Activated T-helper 2 cell treated with anti-CD3 and anti-CD28 coated beads, Interferon-gamma antibody, Interleukin-2, Interleukin-4, amounts not matched to agents 10 μg/mL and 5 μg/mL and 100 μg/mL, durations not matched to agents 14 hours and 24 hours and 36 hours (primary cell): ENCODE measurements at places on chromosomes 16 and 17. TPM values are rescaled to one million over a fixed set of nuclear protein-coding genes. Genes with fewer than 3 reads are reported as not detected.
A peak's percentile ranks its signal among the peaks of the same experiment; 100 is the strongest.

ITGAX gene
- total RNA-seq = 56.2 and 56.9 TPM in 2 replicates

SOCS7 gene
- 25.9 and 30.5 TPM in 2 replicates for total RNA-seq

SLC5A10 gene
- total RNA-seq = not detected in 2 replicates

DNA sequence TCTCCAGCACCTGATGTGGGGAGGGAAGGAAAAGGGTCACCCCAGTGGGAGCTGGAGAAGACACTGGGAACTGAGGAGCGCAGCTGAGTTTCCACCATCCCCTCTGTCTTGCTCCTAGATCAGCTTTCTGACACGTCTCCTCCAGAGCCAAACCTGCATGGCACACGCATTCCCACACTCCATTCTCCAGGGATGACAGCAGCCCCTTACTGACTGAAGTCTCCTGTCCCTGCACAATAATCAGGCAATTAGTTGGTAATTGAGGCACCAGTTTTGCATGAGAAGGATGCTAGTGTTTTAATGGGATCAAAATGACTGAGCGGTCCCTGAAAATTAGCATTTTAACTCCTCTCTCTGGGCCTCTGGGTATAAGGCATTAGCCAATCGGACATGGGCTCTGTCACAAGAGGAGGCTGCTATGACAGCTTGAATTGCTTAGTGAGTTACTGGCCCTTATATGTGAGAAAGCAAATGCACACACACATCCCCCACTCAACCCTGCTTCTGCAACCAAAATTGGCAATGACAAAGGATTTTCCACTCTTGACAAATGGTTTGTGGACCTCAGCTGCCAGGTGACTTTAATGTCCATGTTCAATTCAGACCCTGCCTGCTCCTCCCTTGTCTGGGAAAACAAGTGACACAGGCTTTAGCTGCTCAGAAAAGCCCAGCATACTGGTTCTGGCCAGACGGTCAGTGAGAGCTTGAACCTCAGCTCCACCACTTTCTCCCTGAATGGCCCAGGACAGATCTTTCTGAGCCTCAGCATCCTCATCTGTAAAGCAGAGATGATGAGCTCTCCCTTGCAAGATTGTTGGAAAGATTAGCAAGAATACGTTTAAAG lies 57.2 kb upstream of the SREBF1 start:
- no peak overlapping the region for H3K27ac ChIP-seq
- H3K4me3 ChIP-seq = no peak overlapping the region
- DNase-seq = no peak
- H3K36me3 ChIP-seq = peaks cover 15% of the 10 kb centered on the region
- no peaks in the 10 kb centered on the region for H3K27me3 ChIP-seq

DNA sequence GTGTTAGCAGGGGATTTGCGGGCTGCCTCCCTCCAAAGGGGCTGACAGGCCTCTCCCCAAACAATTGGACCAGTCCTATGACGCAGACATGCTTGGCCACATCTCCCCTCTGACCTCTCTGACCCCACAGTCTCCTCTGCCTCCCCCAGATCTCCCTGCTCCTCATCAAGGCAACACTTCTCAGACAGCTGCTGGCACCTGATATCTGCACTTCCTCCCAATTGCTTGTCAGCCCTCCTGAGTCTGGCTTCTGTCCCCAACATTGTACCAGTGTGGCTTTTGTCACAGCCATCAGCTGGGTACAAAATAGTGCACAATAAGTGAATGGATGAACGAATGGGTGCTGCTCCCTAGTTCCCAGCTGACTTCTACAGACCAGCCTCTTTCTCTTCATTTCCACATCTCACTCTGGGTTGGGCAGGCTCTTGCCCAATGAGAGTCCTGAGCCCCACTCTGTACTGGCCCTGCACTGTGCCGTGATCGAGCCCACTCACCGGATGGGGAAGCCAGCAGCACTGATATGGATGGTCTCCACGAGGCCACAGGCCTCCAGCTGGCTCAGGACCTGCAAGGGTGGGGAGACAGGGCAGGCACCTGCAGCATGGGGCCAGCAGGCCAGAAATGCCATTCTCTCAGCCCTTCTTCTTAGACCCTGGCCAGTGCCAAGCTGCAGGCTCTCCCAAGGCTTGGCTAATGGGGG lies 17.1 kb downstream of the ZNHIT3 start:
- H3K36me3 ChIP-seq = peaks cover 62% of the 10 kb centered on the region
- no peaks in the 10 kb centered on the region for H3K4me1 ChIP-seq
- H3K4me3 ChIP-seq = no peak overlapping the region
- no peak for DNase-seq

DNA sequence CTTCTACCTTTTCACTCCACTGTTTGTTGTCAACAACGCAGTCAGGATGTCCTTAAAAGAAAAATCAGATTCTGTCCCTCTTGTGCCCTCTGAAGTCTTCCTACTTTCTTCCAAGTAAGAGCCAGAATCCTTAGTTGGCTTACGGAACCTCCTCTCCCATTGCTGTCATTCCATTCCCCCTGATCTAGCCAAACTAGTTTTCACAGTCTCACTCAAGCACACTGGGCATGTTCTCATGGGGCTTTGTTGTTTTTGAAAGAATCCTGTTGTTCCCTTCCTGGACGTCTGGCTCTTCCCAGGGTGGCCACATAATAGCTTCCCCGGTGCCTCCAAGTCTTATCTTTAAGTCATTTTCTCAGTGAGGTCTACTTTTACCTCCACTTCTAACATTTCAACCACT lies 158.6 kb upstream of the ELAC2 start:
- H3K27ac ChIP-seq = no peak overlapping the region
- H3K4me1 ChIP-seq = no peaks in the 10 kb centered on the region
- H3K4me3 ChIP-seq = no peak overlapping the region
- no peak for DNase-seq
- no peaks in the 10 kb centered on the region for H3K27me3 ChIP-seq
- H3K36me3 ChIP-seq = no peaks in the 10 kb centered on the region

- H3K27me3 ChIP-seq = peaks cover 23% of the 10 kb centered on the region
- no peaks in the 10 kb centered on the region for H3K36me3 ChIP-seq
- H3K4me1 ChIP-seq = no peaks in the 10 kb centered on the region
- H3K4me3 ChIP-seq = no peak overlapping the region
These were observed 14.0 kb downstream of the ADGRG1 start for GRCh38 chr16:57642160-57643135.

- peaks cover 13% of the 10 kb centered on the region for H3K36me3 ChIP-seq
- peak overlapping the region; percentile 73 for H3K4me3 ChIP-seq
- no peak overlapping the region for H3K27ac ChIP-seq
- H3K4me1 ChIP-seq = peaks cover 11% of the 10 kb centered on the region
- H3K27me3 ChIP-seq = peaks cover 28% of the 10 kb centered on the region
- no peak for DNase-seq
These were observed 1.4 kb downstream of the LPCAT2 start for GRCh38 chr16:55510185-55510805.

GRCh38 chr17:76687298-76688164 lies 23.2 kb downstream of the MXRA7 start:
- no peaks in the 10 kb centered on the region for H3K4me1 ChIP-seq
- no peaks in the 10 kb centered on the region for H3K36me3 ChIP-seq
- peaks cover 4% of the 10 kb centered on the region for H3K27me3 ChIP-seq
- no peak overlapping the region for H3K27ac ChIP-seq
- no peak overlapping the region for H3K4me3 ChIP-seq

DNA sequence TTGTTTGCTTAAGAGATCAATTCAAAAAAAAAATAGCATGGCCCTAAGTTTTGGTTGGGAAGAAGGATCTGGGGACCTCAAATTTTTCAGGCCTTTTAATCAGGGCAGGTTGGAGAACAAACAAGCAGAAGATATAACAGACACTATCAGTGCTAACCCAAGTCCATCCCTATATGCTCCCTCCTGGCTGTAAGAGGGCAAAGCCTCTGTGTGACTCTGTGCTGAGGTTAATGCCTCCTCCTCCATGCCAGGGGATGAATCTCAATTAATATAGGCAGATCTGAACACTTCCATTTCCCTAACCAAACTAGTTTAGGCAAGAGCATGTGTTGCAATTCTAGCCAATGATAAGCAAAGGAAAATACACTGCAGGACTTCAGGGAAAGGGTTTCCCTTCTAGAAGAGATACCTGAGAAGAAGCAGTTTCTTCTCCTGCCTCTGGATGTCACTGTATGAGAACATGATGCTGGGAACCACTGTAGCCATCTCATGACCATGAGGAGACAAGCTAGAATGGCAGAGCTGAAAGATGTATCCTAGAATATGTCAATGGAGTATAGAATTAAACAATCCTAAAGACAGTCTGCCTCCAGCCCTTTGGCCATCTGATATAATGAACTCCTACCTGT lies 76.0 kb downstream of the CHD9NB start:
- H3K36me3 ChIP-seq = no peaks in the 10 kb centered on the region
- DNase-seq = no peak
- H3K27me3 ChIP-seq = no peaks in the 10 kb centered on the region
- H3K4me3 ChIP-seq = no peak overlapping the region
- no peak overlapping the region for H3K27ac ChIP-seq

DNA sequence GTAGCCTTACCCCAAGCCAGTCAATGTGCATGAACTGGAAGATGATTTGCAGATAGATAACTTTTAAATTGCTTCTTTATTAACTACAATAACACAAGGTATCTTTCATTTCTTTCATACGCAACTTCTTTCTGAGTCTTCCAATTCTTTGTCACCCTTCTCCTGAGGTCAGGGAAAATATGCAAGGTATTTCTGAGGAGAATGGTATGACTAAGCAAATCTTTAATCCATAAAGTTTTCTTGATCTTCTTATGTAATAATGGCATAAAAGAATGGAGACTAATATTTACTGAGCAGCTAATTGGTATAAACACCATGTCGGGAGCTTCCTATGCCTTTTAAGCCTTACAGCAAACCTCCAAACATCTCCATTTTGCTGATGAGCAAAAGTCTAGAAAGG lies 438.9 kb downstream of the KCNJ2 start:
- H3K27ac ChIP-seq = no peak overlapping the region
- no peaks in the 10 kb centered on the region for H3K36me3 ChIP-seq
- H3K4me1 ChIP-seq = no peaks in the 10 kb centered on the region
- H3K4me3 ChIP-seq = no peak overlapping the region
- no peaks in the 10 kb centered on the region for H3K27me3 ChIP-seq

- H3K27ac ChIP-seq = peak overlapping the region; percentile 14
- peaks cover 73% of the 10 kb centered on the region for H3K36me3 ChIP-seq
- no peak overlapping the region for H3K4me3 ChIP-seq
- DNase-seq = no peak
These were observed 3.8 kb downstream of the SNX20 start for GRCh38 chr16:50677351-50677750.

GRCh38 chr17:68878226-68878885 lies 76.8 kb downstream of the ABCA8 start:
- no peak overlapping the region for H3K27ac ChIP-seq
- no peaks in the 10 kb centered on the region for H3K36me3 ChIP-seq
- H3K27me3 ChIP-seq = no peaks in the 10 kb centered on the region

DNA sequence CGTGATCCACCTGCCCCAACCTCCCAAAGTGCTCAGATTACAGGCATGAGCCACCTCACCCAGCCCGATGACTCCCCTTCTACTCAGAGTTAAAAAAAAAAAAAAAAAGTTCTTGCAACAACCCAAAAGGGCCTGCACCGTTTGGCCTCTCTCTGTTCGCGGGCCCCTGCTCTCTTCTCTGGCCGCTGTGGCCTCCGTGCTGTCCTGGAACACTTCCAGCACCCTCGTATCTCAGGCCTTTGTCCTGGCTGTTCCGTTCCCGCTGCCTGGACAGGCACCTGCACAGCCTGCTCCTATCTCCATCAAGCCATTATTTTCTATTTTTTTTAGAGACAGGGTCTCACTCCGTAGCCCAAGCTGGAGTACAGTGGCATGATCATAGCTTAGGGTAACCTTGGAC lies 10.8 kb downstream of the MYO1C start:
- H3K27me3 ChIP-seq = no peaks in the 10 kb centered on the region
- no peak overlapping the region for H3K4me3 ChIP-seq
- no peak overlapping the region for H3K27ac ChIP-seq
- peaks cover 2% of the 10 kb centered on the region for H3K4me1 ChIP-seq
- peaks cover 31% of the 10 kb centered on the region for H3K36me3 ChIP-seq
- DNase-seq = no peak

GRCh38 chr16:79071424-79071823 lies 529.1 kb downstream of the MAF start:
- H3K4me1 ChIP-seq = peaks cover 75% of the 10 kb centered on the region
- H3K27ac ChIP-seq = no peak overlapping the region
- DNase-seq = no peak
- H3K36me3 ChIP-seq = no peaks in the 10 kb centered on the region
- no peak overlapping the region for H3K4me3 ChIP-seq
- H3K27me3 ChIP-seq = no peaks in the 10 kb centered on the region

- peak overlapping the region; percentile 89 for H3K4me3 ChIP-seq
- peak overlapping the region; percentile 88 for H3K27ac ChIP-seq
- H3K36me3 ChIP-seq = peaks cover 38% of the 10 kb centered on the region
- H3K4me1 ChIP-seq = peaks cover 16% of the 10 kb centered on the region
- H3K27me3 ChIP-seq = no peaks in the 10 kb centered on the region
These were observed 781 bp downstream of the ARHGDIA start for GRCh38 chr17:81870131-81870980.

DNA sequence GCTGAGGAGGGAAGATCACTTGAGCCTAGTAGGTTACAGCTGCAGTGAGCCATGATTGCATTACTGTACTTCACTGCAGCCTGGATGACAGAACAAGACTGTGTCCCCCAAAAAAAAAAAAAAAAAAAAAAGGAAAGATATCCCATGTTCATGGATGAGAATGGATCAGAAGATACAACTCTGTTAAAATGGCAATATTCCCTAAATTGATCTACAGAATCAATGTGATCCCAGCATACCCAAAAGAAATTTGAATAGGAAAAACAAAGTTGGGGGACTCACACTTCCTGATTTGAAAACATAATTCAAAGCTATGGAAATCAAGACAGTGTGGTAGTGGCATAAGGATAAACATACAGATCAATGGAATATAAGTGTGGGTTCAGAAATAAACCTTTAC lies 12.7 kb upstream of the KANSL1 start:
- H3K36me3 ChIP-seq = peaks cover 58% of the 10 kb centered on the region
- no peak overlapping the region for H3K4me3 ChIP-seq
- H3K27me3 ChIP-seq = no peaks in the 10 kb centered on the region

DNA sequence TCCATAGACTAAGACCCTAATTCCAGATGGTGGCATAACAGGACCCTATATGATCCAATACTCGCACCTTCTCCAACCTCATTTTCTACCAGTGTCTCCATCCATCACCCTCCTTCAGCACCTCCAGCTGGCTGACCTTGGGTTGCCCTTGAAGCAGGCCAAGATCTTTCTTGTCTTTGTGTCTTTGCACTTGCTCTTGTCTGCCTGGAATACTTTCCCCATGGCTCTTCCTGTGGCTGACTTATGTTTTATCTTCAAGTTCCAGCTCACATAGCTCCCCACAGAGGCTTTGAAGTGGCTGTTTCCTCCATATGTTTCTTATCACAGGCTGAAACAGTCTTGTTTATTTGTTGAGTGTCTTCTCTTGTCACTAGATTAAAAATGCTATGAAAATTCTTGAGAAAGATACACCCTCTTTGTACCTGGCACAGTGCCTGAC lies 29.6 kb upstream of the MMD start:
- DNase-seq = no peak
- H3K4me1 ChIP-seq = peaks cover 14% of the 10 kb centered on the region
- peaks cover 15% of the 10 kb centered on the region for H3K27me3 ChIP-seq
- H3K27ac ChIP-seq = no peak overlapping the region

GRCh38 chr17:16381496-16381820 lies 567 bp downstream of the UBB start:
- H3K27ac ChIP-seq = peak overlapping the region; percentile 92
- H3K4me3 ChIP-seq = peak overlapping the region; percentile 96
- H3K27me3 ChIP-seq = no peaks in the 10 kb centered on the region
- peaks cover 38% of the 10 kb centered on the region for H3K36me3 ChIP-seq
